Daoy (cell line): ENCODE measurements at places on chromosomes 16 and 17. TPM values are rescaled to one million over a fixed set of nuclear protein-coding genes. Genes with fewer than 3 reads are reported as not detected.

Gene MT1A
- total RNA-seq, result not detected in 2 replicates

Gene KRTAP1-1
- total RNA-seq, result 1.5 TPM in 1 of 2 replicates, not detected in the other

Gene SOX15
- 0.57 TPM in 1 of 2 replicates, not detected in the other for total RNA-seq

Gene SRRM2
- total RNA-seq, result 18.3 and 32.6 TPM in 2 replicates

Gene MYCBPAP
- total RNA-seq, result 1.5 TPM in 1 of 2 replicates, not detected in the other

Gene WNK4
- total RNA-seq, result 1.7 and 2.1 TPM in 2 replicates

Gene CACNG5
- not detected in 2 replicates for total RNA-seq

Gene MATCAP1
- total RNA-seq, result 4.6 and 7.0 TPM in 2 replicates

Gene TRIM47
- 14.4 and 15.2 TPM in 2 replicates for total RNA-seq

DNA sequence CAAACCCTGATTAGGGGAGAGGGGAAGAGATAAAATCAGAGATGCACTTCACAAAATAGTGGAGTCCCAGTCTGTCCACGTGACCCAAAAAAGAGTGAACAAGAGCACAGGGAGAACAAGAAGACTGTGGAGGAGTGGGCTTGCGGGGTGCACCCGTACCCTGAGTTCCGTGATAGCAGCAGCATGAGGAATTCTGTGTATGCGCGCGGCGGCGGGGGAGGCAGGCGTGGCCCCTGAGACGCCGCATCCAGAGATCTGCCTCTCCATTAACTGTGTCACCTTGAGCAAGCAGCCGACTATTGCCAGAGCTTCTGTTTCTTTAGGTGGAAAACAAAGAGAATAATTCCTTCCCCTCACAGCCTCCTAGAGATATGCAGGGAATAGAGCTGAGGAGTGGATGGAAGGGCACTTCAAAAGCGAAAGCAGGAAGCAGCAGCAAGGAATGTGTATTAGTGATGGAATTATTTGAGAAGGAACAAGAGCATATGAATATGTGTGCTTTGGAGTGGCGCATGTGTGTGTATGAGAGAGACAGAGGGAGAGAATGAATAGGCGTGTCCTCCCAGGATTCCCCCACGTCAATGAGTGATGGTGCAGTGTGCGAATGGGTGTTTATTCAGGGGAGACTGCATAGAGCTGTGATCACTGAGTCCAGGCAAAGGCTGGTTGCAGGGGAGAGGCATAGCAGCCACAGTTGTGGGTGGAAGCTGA is 10.4 kb upstream of the SOX9 start:
- no peak for DNase-seq

- DNase-seq, result no peak
Measured at GRCh38 chr16:11679941-11680911, 12.0 kb downstream of the SNN start.

DNA sequence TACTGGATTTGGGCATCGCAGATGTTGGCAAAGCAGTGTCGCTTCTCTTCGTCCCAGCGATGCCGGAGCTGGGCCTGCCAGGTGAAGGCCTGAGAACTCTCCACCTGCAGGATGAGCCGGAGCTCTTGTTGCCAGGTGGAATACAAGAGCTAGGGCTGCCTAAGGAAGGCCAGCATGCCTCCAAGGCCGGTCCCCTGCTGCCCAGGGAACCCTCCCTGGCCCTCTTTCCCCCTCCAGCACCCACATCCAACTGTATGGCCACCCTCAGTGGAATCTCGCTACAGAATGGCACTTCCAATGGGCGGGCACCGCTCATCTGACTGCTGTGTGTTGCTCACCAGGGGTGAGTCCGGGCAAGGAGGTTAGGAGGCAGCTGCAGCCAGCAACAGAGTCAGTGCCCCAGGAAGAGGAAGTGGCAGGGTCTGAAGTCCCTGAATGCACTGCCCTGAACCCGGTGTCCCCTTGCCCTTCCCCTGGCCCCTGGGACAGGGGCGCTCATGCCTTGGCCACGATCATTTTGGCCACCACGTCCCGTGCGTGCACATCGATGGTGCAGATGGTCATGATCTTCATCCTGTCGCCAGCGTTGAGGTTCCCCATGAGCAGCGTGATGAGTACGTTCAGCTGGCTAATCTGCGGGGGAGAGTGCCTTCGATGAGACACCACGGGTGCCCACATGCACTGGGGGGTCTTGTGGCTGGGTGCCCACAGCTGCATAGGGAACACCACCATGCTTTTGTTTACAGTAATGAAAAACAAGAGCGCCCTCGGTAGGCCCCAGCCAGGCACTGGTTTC is 75.8 kb downstream of the DNAH17 start:
- no peak for DNase-seq

GRCh38 chr17:50151041-50151936 is 812 bp upstream of the PPP1R9B start:
- DNase-seq, result peak; percentile 89

DNA sequence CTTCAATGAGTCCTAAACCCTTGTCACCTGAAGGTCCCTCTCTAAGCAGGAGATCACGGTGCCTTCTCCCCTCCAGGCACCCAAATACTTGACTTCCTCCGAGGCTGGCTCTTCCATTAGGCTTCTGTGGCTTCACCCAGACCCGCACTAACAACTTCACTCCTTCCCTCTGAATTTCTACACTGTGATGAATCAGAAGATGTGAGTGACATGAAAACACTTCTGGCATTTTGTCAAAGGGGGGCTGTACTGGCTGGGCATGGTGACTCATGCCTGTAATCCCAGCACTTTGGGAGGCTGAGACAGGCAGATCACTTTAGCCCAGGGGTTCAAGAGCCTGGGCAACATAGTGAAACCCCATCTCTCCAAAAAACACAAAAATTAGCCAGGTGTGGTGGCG is 72.6 kb upstream of the CNEP1R1 start:
- DNase-seq, result peak; percentile 74

GRCh38 chr17:49469831-49470810 is 25.0 kb upstream of the NGFR start:
- peak; percentile 54 for DNase-seq

DNA sequence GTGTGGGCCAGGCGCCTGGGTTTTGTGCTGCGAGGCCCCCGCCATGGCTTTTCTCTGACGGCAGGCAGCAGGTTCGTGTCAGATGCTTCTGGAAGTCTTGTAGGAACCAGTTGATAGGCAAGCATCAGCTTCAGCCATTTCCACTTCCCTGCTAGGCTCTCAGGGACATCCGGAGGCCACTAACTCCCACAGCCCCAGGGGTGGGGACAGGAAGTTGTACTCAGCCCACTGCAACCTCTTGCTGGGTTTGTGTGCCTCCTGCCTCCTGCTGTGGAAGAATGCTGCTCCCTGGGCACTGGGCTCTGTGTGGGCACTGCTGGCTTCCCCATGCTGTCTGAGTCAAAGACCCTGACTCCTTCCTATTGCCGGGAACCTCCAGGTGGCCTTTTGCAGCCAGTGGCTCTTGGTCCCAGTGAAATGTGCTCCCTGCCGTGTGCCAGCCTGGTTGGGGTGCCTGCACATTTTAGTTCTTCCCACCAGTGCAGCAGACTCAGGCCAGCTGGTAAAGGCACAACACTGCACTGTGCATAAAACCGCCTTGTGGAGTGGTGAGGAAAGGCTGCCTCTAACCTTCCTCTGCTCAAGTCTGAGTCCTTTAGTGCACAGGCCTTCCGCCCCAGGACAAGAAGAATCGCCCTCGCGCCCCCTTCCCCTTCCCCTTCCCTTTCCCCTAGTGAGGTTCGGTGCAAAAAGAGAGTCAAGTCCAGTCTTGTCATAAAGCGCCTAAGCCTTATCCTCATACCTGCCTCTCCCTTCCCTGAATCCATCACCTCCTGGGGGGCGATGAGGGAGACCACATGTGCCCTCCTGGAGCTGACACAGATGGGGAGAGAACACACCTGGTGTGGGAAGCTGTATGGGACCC is 16.6 kb downstream of the LDHD start:
- peak; percentile 55 for DNase-seq

DNA sequence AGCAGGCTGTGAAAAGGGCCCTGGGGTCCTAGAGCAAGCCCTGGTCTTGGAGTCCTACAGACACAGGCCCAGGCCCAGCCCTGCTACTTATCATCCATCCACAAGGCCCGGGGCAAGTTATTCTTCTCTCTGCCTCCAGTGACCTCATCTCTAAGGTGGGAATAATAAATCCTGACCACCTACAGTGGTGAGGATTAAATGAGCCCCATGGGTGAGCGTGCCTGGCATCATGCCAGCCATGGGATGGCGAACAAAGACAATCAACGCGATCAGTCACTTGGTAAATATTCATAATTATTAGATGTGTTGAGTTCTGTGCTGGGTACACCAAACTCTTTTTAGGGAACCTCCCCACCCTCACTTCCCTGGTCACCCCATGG is 5.5 kb downstream of the KRT15 start:
- DNase-seq, result peak; percentile 39

DNA sequence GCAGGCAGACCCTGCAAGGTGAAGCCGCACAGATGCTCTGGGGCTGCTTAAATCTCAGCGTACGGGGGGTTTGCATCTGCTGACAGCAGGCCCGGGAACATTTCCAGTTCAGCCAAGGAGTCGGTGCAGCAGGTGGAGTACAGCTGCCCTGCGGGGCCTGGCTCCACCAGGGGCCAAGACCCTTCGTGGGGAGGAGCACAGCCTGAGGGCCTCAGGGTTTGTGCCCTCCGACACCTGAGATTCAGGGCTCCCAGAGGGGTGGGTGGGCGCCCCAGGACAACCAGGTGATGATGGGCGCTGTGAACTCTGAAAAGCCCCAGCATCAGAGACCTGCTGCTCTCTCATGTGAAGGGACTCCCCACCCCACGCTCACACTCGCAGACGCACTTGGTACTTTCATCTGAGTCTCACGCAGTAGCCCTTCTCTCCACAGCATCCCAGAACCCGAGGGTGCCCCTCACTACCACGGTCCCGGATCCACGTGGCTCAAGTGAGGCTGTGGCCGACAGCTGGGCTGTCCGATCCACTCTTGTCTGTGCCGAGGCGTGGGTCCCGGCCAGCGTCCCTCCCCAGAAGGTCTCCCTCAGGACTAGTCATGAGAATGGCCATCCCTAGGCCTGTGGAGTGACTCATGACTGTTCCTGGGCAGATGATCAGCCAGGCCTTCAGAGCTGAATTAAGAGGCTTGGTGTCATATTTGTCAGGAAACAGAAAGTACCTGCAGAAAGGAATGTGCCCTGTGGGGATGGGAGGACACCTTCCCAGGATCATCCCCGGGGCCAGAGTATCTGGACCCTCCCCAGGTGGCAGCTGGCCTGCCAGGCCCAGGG is 29.6 kb downstream of the ACSF3 start:
- no peak for DNase-seq

DNA sequence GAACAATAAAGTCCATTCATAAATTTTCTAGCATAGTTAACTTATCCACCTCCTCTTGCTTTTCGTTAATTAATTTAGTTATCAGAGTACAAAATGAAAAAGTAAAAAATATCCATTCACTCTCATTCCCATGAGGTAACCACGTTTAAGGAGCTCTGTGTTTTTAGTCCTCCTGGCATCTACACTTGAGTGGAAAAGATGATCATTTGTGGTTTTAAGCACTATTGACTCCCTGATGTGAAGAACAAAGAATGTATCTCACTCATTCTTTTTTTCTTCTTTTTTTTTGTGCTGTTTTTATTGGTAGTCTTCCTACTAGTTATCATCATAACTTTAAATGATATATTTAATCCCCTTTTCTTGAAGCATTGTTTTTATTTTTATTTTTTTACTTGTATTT is 26.1 kb downstream of the QPRT start:
- DNase-seq, result no peak

- peak; percentile 40 for DNase-seq
Measured at GRCh38 chr16:15811481-15812400, 45.1 kb downstream of the MYH11 start.

GRCh38 chr17:77498791-77499698 is 358.3 kb downstream of the SEC14L1 start:
- no peak for DNase-seq

GRCh38 chr16:85234310-85235204 is 122.3 kb upstream of the CIBAR2 start:
- peak; percentile 73 for DNase-seq

DNA sequence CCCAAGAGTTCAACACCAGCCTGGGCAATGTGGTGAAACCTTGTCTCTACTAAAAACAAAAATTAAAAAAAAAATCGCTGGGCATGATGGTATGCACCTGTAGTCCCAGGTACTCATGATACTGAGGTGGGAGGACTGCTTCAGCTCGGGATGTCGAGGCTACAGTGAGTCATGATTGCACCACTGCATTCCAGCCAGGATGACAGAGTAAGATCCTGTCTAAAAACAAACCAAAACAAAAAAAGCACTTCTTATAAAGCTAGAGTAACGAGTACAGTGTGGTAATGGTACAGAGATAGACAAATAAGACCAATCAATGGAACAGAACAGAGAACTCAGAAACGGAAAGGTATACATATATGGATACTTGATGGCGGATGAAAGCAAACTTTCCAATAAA is 4.4 kb downstream of the NSMCE1 start:
- peak; percentile 63 for DNase-seq

GRCh38 chr17:7020894-7021664 is 1.8 kb upstream of the BCL6B start:
- no peak for DNase-seq

DNA sequence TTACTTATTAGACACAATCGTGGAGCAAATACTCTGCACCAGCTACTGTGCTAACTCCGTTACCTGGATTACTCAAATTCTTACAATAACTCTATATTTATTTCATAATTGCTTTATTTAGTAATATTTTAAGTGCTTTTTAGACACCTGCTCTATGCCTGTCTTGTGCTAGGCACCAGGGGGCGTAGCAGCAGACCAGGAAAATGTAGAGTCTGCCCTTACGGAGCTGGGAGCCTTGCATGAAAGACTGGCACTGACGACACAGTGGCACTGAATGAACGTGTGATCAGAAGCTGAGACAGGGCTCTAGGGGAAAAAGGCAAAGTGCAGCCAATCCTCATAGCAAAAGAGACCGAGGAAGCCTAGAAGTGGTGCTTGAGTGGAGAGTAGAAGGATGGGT is 486.5 kb downstream of the CDH13 start:
- DNase-seq, result peak; percentile 34

DNA sequence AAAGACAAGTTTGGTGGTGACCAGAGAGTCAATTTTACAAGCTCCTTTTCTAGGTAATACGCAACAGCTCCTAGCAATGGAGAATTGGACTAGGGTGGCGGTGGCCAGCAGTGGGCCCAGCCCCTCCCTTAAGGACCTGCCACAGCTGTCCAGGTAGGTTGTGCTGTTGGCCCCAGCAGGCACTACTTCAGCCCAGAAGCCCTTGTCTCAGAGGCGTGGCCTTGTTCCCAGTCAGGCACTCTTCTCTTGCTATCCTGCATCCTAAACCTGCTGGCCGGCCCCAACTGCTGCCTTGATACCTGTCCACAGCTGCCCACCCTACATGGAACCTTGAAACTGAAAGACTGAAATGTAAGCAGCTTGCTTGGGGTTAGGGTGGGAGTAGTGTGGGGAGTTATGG is 989 bp upstream of the GALK1 start:
- DNase-seq, result peak; percentile 3

DNA sequence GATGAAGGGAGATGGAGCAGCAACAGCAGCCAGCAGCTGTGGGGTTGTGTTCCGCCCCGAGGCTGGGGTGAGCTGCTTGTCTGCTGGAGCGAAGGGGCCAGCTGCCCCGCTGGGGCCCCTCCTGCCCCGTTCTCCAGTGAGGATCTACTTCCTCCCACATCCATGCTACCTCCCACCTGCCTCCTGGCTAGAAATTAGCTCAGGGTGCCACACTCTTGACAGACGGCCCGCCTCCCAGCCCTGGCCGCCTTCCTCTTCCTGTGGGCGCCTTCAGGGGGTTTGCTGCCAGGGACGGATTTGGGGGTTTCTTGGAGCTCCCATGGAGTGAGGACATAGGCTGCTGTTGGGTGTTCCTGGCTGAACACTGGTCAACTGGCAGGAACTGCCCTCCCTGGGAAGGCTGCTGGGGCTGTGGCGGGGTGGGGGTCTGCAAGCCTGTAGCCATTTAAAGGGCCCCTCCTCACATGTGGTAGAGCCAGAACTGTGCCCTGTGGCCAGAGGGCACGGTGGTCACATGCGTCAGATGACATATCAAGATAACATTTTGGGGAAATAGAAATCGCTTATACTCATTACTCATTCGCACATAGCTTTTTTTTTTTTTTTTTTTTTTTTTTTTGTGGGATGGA is 13.1 kb downstream of the TBC1D24 start:
- DNase-seq, result no peak
